Stimulated activated CD8-positive, alpha-beta memory T cell treated with anti-CD3 and anti-CD28 coated beads, Interleukin-7, amount 100 ng/mL, for 1 hour (primary cell): ENCODE measurements at places on chromosomes 11 and 22.
A peak's percentile ranks its signal among the peaks of the same experiment; 100 is the strongest.

DNA sequence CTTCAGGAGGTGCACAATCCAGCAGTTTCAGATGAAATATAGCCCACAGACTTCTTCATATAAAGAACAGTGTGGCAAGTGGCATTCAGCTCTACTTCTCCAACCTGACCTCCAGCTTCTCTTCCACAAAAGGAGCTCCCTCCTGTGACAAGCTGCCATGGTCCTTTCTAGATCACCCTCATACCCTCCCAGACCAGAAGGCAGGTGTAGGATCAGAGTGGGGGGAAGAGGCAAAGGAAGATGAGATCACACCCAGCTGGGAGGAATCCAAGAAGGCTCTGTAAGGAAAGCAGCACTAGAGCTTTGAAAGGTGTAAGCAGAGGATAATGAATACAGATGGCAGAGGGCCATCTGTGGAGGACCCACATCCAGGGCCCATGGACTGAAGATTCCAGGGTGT, 7.6 kb downstream of the CLPB start:
- no peak for DNase-seq

DNA sequence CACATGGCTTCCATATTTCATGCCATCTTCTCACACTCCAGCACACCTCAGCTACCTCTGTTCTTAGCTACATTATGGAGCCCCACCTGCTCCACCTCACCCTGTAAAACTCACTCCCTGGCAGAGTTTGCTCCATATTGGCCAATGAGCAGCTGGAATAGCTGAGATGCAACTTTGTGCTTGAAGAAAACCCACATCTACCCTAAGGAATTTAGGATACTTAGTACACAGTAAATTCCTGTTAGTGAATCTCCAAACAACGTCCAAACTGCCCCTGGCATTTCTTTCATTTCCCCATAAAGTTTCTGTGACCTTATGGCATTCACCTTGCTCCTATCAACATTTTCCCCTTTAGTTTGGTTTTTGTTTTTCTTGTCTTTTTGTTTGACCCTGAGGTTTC, 2.2 kb upstream of the VWCE start:
- DNase-seq = no peak

GRCh38 chr11:131231317-131231940, 139.0 kb upstream of the NTM start:
- no peak for DNase-seq

- DNase-seq = no peak
Observed at GRCh38 chr11:71293961-71294782, 41.8 kb upstream of the SHANK2 start.

DNA sequence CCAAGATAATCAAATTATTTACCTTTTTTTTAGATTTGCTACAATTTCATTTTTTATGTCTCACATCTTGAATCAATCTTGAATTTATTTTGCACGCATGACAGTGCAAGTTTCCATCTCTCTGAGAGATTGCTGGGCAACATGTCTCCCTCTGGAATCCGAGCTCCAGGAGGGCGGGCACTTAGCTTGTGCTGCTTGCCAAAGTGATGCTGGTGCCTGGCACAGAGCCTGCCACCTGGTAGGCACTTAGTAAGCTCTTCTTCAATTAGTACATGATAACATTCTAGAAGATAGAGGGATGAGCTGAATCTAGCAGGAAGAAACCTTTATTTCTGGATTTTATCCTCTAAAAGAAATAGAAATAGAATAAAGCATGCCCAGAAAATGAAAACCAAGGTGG, 27.5 kb upstream of the OR9I1 start:
- no peak for DNase-seq

- no peak for DNase-seq
Observed at GRCh38 chr22:20987375-20987774, 5.3 kb downstream of the LZTR1 start.

GRCh38 chr22:41021061-41021612, 70.0 kb downstream of the RBX1 start:
- DNase-seq = no peak

DNA sequence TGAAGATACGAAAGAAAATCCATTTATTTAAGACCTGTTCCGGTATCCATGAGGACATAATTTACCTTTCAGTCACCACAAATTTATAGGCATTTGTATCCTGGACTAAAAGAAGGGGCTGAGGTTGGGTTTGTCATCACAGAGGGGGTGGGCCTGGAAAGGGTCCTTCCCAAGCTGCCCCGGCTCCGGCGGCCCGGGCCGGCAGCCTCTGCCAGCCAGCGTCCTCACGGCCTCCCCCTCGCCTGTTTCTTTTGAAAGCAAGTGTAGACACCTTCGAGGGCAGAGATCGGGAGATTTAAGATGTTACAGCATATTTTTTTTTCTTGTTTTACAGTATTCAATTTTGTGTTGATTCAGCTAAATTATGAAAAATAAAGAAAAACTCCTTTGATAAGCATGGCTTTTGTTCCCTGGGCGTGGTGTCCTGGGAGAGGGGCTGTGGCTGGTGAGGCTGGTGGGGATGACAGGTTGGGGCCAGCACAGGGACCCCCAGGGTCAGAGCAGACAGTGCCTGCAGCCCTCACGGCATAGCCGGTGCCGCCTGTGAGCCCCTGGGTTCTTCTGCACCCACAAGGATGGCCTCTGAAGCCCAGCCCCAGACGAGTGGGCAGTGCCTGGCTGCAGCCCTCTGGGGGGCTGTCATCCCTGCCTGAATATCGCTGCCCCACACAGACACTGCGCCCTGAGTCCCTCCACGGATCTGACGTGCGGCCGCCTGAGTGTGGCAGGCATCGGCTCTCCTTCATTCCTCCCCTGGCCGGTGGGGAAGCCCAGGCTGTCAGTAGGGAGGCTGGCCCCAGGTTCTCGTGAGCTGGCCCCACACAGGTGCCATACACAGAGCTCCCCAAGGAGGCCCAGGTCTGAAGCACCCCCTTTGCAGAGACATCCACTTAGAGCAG, 1075.9 kb downstream of the BRD1 start:
- no peak for DNase-seq

DNA sequence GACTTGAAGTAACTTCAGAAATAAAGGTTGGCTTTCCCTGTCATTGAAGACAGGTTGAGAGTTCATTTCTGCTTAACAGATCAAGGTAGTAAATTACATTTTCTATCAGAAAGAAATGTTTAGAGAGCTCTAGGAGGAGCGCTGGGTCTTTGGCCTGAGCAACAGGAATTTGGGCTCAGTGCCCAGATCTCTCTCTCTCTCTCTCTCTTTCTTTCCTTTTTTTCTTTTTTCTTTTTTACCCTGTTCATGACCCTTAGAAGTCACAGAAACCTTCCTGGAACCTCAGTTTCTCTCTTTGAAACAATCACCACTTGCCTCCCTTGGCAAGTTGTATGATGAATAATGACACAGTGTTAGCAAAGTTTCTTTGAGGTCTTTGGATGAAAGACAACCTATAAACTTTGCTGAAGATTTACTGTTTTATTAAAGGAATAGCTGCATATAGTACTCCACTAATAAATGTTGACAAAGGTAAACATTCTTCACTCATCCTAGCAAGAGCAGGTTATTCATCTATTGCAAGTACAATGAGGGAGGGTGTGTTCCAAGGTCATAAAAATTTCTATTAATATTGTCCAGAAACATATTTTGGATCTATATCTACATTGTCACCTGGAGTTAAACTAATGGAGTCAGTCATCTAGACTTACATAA, 35.5 kb upstream of the RASSF10 start:
- DNase-seq = no peak

DNA sequence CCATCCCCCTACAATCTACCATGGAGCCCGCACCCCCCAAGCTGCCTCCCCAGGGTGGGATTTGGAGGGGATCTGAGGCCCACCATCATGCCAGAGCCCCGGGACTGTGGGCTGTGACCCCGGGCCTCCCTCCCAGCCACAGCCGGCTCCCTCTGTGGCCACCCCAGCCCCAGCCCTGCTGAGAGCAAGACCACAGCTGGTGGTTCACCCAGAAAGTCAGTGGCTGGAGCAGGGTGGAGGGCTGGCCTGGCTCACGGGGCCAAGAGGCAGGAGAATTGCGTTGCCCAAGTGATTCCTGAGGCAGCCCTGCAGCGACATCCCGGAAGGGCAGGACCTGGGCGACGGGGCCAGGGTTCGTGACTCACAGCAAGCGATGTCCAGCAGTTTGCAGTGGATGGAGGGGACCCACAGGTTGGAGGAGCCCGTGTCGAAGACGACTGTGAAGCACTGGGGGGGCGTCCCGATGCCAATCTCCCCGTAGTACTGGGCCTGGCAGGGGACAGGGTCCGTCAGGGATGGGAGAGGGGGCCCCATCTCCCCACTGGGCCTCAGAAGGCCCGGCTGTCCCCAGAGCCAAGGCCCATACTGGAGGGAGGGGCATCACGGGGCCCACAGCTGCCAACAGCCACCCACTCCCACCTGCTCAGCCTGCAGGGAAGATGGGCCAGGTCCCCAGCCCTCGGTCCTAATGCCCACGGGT, 4.4 kb downstream of the CTSD start:
- DNase-seq = no peak

GRCh38 chr22:43331069-43331451, 12.1 kb downstream of the SCUBE1 start:
- DNase-seq = no peak

DNA sequence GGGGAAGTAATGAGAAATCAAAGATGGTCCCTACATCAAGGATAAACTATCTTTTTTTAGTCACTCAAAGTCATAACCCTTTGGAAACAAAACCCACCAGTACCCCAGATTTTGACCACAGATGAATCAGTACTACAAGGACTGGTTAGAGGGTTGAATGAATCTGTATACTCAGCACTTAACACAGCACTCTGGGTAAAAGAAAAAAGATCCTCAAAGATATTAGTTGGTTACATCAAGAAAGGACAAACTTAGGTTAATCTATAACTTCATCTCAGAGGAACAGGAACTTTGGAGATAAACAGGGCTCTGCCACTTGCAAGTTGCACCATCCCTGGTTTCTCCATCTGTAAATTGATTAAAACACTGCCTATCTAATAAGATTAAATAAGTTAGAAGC, 18.8 kb downstream of the SC5D start:
- no peak for DNase-seq

GRCh38 chr11:76075716-76076115, 130.6 kb downstream of the WNT11 start:
- no peak for DNase-seq

DNA sequence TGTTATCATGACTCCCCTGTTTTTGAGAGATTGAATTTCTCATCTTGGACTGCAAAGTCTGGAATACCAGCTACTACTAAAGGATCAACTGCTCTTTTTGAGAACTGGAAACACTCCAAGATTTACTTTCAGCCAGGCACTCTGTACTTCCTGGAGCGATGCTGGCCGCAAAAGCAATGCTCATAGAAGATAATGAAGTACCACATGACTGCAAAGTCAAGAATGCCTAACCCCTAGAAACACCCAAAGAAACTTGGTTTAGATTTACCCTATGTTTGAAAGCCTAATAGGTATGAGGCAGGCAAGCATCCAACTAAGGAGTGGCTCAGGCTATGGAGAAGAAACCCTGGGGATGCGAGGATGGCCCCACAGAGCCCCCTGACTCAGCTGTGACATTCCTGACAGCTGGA, 47.7 kb upstream of the ARHGAP20 start:
- DNase-seq = no peak

DNA sequence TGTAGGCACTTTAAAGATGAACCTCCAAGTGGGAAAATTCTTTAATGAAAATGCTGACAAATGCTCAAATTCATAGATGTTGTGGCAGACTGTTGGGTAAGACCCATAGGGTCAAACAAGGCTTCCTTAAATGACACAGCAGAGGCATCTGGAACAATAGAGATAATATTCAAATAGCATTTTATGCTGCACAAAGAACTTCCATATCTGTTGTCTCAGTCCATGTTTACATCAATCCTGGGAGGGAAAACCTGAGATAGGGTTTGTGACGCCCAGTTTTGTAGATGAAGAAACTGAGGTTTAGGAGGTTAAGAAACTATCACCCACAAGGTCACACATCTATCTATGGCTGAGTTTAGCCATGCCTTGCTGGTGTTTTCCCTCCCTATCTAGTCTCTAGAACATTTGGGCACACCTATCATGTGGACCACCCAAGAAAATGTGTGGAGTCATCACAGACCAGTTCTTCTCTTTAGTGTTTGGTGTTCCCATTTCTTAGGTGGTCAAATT, 106.4 kb downstream of the EHF start:
- DNase-seq = no peak

GRCh38 chr22:27679693-27680488, 121.7 kb downstream of the MN1 start:
- no peak for DNase-seq

DNA sequence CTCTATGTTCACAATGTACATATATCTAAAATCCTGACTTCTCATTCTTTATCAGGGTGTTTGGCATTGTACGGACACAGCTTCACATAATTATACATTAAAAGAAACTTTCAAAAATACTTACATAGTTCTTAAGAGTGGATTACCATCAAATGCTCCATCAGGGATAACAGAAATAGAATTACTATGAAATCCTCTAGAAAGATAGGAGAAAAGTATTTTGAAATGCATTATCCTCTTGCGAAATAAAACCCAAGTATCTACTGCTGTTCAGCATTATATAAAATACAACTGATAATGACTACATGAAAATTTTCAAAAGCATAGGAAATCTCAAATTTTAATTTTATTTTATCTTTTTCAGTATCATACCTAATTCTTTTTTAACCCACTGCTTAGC, 17.8 kb upstream of the CCDC34 start:
- DNase-seq = no peak

- DNase-seq = no peak
Observed at GRCh38 chr11:101707477-101707876, 123.7 kb upstream of the TRPC6 start.

- DNase-seq = peak; percentile 28
Observed at GRCh38 chr11:6604081-6604626, 580 bp downstream of the ILK start.

DNA sequence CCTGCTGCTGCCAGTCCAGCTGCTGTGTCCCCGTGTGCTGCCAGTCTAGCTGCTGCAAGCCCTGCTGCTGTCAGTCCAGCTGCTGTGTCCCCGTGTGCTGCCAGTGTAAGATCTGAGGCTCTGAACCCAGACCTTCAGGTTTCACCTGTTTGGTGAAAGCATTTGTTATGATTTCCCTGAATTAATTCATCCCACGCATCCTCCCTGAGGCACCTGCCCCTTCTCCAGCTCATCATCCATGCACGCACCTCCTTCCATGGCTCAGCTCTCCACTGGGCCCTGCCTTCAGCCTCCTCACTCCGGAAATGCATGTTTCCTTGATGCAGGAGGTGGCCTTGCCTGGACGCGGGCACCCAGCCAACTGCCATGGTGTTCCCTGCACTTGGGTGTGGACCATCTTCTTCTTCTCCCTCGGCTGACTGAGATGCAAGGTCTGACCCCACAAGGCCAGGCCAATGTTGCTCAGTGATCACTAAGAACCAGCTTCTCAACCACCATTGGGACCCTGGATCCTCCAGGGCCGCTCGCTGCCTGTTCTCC, 788 bp downstream of the KRTAP5-10 start:
- DNase-seq = no peak
